ENCODE measurements at places on chromosomes 6 and 20.

DNA sequence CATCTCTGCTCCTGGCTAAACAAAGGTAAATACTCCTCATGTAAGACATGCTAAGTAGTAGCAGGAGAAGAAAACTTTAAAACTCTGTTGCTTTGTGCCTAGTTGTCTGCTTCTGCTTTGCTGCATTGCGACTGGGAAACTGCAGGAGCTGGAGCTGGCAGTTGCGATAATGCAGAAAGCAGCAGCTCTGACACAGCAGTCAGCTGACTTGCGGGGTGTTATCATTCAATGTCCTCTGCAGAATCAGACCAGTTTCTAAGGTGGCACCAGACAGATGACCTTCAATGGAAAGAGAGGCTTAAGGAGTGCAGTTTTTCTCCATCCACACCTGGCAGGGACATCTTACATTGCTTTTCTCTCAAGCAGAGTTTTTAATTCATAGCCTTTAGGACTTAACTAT, 69.9 kb upstream of the SOX4 start:
- no peak for DNase-seq

DNA sequence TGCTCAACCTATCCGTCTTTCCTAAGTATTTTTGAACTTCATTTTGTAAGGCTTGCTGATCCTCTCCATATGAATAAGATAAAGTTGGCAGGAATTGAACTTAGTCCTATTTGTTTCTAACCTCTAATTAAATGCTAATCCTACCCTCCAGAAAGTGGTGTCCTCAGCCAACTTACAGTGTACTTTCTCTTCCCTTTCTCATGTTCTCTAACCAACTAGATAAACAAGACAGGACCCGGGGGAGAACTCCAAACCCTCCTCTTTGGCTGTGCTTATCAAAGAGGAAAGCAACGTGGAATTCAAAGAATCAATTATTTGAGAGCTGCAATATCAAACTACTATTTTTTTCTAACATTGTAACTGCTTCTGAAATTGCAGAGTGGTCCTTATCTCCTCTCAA, 56.5 kb upstream of the NRSN1 start:
- no peak for DNase-seq

DNA sequence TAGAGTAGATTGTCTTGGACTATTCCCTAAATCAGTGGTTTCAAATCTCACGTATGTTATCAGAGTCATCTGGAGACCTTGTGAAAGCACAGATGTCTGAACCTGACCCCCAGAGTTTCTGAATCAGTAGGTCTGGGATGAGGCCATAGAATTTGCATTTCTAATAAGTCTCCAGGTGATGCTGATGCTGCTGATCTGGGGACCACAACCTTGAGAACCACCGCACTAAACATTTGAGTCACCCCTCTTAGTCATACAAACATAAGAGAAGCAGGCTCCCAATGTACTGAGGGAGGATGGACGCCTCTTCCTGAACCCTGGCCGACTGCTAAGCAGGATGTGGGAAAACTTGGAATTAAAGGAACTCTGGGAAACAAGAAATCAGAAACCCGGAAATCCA, 187.8 kb upstream of the PRDM1 start:
- DNase-seq, result peak; percentile 35

DNA sequence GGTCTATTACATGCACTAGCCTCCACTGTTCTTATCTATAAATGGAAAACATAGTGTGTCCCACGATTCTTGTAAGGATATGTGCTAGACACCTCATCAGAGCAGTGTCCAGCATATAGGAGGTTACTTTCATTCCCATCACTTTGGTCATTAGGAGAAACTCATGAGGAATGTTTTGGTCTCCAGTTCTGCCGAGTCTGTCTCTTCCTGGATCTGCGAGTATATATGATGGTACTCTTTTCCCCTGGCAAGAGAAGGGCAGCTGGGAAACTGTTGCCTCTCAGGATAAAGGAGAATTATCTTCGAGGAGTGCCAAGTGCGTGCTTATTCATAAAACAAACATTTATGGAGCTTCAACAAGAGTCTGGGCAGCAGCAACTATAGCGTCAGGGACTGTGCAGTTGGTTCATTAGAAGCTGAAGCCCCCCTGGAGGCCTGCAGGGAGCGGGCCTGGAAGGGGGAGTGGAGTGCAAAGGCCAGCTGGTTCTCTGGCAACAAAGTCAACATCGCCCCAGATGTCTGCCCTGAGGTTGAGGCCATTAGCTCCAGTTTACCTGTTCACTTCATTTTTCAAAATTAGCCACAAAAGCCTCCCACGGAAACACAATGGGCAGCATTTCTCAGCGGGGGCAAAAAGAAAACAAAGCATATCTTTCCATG, 811.9 kb downstream of the MAFB start:
- no peak for DNase-seq

DNA sequence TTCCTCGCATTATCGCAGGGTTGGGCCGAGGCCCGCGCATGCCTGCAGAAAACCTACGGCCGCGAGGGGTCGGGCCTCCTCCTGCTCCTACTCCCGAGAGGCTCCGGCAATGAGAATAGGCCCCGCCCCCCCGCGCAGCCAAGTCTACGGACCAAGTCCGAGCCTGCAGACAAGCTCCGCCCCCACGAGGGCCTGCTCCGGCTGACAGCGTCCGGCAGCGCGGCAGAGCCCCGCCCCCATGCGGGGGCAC, 3.1 kb upstream of the GPSM3 start:
- DNase-seq, result peak; percentile 99

GRCh38 chr6:62371453-62372210, 85.6 kb upstream of the KHDRBS2 start:
- no peak for DNase-seq

- DNase-seq, result peak; percentile 65
Observed at GRCh38 chr6:27502508-27503435, 29.9 kb upstream of the ZNF184 start.

DNA sequence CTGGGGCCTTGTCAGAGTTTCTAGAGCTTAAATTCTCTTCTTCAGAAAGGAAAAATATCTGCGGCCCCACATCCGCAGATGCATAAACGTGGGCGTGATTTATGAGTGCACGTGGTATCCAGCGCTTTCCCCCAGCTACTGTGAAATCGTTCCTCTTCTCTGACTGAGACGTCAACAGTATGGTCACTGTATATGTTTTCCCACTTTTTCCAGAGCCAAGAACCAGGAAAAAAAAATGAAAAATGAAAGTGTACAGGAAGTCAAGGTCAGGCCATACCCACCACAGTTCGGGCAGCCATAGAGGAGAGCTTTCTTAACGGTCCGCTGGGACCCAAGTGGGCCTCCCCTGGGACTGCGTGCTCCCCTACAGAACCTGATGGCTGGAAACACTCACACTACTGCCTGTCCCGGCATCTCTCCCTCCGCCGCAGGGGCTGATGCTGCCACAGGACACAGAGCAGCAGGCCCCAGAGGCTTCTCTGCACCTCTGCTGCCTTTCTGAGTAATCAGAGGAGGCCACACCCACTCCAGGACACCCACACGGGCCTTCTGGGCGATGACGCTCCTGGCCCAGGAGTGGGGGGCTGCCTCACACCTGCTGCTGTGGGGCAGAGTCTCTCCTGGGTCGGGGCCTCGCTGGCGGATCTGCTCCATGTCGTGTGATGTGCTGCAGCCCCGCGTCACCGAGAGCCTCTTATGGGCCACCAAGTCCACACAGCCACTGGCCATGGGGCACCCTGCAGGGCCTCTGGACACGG, 16.4 kb upstream of the STX16 start:
- DNase-seq, result no peak

GRCh38 chr6:53912661-53913060, 117.9 kb downstream of the LRRC1 start:
- DNase-seq, result no peak

- DNase-seq, result no peak
Observed at GRCh38 chr20:41627611-41628244, 9.6 kb upstream of the CHD6 start.

- no peak for DNase-seq
Observed at GRCh38 chr20:61002090-61002489, 250.0 kb upstream of the CDH4 start.

DNA sequence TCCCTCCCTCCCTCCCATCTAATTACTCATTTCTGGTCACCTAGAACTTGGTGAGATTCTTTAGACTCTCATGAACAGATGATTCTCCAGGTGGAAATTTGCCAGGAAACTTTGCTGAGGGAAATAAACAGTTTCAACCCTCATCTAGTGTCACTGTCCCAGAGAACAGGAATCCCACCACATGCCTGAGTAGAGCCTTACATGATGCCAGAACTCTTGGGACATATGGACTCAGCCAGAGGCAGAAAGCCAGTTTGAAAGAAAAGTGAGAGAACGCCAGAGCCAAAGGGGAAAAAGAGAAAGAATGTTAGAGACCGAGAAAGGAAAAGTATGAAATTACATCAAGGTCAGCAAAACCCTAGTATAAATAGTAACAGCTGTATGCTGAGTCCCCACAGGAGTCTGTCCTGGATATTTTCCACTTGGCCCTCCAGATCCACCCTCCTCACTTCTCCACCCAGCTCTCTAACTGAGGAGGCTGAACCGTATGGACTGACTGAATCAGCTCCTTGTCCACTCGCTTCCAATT, 127.5 kb upstream of the COL21A1 start:
- DNase-seq, result peak; percentile 90

DNA sequence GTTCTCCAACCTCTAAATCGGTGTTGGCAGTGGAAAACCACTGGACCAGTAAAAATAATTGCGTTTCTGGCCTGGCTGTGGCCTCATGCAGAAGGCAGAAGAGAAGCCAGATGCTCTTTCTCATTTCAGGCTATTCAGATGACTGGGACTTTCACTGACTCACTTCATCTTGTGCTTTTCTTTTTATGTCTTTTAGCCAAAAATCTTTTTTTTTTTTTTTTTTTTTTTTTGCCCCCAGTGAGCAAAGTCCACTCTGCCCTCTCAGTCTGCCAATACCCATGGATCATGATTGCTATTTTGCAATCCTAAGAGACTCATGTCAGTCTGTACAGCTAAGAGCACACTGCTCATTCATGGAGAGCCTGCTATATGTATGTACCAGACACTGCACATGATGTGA, 962.5 kb downstream of the KIF16B start:
- no peak for DNase-seq

GRCh38 chr6:108798670-108799353, 49.4 kb upstream of the ARMC2 start:
- DNase-seq, result no peak

- no peak for DNase-seq
Observed at GRCh38 chr20:46674253-46675083, 14.8 kb downstream of the TP53RK start.

- no peak for DNase-seq
Observed at GRCh38 chr6:81689580-81689979, 62.9 kb downstream of the TENT5A start.

- no peak for DNase-seq
Observed at GRCh38 chr6:98920904-98921431, 26.8 kb downstream of the FBXL4 start.

GRCh38 chr6:37047689-37048402, 42.4 kb downstream of the FGD2 start:
- no peak for DNase-seq

- DNase-seq, result no peak
Observed at GRCh38 chr20:25073544-25073943, 8.4 kb downstream of the VSX1 start.

DNA sequence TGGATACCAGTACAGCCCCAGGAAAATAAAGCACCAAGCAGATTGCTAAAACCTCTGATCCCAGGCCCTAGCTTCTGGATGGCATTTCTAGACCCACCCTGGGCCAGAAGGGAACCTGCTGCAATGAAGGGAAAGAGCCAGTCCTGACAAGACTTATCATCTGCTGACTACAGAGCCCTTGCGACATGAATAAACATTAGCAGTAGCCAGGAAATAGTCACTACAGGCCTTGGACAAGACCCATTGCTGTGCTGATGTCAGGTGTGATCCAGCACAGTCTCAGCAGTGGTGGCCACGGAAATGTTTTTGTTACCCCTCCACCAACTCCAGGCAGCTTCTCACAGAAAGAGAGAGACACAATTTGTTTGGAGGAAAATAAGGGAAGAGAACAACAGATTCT, 399.3 kb downstream of the HAO1 start:
- DNase-seq, result peak; percentile 61

GRCh38 chr6:135703621-135704020, 147.9 kb upstream of the PDE7B start:
- no peak for DNase-seq

DNA sequence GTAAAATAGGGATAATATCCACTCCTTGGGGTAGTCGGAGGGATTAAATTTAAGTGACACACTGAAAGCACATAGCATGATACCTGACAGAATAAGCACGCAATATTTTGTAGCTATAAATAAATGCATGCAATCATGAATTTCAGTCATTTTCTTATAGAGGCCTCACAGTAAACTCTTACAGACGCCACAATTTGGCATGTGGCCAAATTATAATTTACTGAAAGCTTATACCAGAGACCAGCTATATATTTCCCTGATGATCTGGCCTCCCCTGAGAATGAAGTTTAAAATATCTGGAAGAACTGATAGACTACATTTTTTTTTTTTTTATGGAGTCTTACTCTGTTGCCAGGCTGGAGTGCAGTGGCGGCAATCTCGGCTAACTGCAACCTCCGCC, 40.9 kb downstream of the QRSL1 start:
- DNase-seq, result no peak

Measured in fibroblast of the aortic adventitia (primary cell).